Fibroblast of gingiva (primary cell): ENCODE measurements at places on chromosomes 2 and 18.
A peak's percentile ranks its signal among the peaks of the same experiment; 100 is the strongest.

DNA sequence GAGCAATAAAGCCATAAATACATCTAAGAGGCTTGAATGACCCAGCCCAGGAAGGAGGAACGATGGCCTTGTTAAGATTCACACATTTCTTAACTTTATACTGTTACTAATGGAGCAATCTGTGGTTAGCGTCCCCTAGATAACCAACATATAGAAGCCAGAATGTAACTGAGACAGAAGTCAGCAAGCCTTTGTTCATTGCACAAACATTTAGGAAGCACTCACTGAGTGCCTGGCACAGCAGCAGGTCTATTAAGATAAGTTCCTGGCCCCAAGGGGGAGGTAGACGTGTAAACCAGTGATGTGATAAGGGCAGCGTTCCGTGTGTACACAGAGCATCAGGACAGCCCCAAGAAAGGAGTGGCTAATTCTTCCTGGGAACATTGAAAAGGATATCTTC, 63.6 kb upstream of the ATL2 start:
- DNase-seq = no peak

GRCh38 chr2:200081236-200081635, 125.9 kb downstream of the MAIP1 start:
- DNase-seq = no peak

DNA sequence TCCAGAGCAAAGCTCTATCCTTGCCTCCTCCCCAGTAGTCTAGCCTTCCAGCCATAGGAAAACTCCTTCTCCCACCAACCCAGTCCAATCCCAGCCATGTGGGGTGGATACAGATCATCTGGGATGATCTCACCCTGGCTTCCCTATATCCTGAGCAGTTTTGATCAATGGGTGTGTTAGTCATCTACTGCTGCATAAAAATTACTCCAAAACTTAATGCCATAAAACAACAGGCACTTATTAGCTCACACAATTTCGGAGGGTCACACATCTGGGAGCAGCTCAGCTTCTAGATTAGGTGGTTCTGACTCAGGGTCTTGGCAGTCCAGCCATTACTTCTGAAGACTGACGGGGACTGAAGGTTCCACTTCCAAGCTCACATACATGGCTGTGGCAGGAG, 190.4 kb downstream of the SPP2 start:
- DNase-seq = no peak

- no peak for DNase-seq
Measured at GRCh38 chr18:64519201-64519600, 370.3 kb upstream of the LINC00305 start.

DNA sequence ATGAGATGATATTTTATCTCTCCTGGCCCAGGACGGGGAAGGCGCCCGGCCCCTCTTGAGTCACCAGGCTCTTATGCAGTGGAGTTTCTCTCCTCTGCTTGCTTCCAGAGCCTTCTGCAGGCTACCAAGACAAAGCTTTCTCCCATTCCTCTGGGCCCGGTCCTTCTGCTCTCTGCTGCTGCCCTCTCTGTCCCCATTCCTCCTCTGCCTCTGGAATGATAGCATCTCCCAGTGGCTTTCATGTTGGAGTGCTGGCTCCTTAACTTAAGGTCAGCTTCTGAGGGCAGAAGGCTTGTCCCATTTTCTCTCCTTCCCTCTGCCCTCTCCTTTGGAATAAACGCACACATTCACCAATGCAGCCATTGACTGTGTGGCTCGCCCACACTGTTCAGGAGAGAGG, 86.2 kb downstream of the SDC1 start:
- no peak for DNase-seq

DNA sequence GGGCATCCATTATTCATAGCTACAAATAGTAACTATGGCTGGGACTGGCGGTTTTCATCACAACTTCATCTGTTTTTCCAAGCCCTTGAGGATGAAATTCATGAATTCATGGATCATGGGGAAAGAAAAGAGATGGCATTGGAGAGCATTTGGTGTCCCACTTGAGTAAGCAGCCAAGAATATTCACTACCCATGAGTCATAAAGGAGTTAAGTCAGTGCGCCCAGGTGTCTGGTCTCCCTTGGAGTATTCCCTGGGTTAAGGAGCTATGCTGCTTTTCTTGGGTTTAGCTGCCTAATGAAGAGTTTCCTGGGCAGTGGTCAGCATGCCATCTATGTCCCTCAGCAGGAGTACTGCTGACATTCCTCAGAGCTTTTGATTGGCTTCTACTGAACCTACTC, 21.3 kb upstream of the LDAH start:
- DNase-seq = no peak

DNA sequence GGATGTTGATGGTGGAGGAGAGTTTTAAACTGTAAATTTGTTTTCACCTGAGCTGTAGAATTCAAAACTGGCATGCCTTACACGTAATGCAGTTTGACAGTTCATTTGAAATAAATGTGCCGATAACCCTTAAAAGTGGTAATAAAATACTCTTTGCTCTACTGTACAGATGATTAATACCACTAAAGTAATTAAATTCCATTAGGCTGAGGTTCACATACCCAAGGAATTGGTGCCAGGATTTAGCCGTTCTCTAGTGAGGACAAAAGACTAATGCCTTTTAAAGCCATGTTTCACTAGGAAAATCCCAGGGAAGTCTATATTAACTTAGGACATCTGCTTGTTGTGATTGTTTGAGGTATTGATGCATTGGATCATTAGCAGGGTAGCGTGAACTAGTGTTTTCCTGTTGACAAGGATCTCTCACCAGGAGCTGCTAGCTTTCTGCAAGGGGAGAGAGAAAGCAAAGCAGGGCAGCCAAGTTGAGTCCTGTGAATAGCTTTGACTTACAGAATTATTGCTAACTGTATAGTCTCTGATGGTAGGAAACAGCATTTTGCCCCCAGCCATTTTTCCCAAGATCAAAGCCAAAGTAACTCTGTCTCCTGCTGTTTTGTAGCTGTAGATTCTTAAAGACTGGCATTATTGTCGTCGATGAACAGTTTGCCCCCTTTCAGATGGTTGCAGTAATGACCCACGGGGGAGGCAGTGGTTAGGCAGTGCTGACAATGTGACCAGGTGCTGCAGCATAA, 280.9 kb upstream of the FANCL start:
- no peak for DNase-seq

DNA sequence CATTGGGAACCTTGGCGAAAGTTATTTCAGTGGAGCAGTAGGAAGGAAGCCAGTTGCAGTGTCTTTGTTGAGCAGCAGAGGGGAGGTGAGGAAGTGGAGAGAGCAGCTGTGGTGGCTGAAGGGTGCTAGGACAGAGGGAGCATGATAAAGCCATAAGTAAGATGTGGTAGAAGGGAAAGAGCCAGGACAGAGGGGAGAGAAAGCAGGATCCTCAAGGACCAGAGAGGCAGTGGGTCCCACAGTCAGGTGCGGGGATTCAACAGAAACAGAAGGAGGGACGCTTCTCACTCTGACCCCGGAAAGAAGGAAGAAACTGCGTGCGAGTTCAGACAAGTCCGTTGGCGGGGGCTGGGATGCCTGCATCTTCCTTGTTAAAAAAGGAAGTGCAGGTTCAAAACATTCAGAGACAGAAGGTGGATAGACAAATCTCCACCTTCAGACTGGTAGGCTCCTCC, at the start of gene CXCR2:
Gene CXCR2, plus strand, starts transcription at position 403 of the 455 bp plus-strand sequence. CDS start 8,774 bp downstream, outside the sequence.
- no peak for DNase-seq

DNA sequence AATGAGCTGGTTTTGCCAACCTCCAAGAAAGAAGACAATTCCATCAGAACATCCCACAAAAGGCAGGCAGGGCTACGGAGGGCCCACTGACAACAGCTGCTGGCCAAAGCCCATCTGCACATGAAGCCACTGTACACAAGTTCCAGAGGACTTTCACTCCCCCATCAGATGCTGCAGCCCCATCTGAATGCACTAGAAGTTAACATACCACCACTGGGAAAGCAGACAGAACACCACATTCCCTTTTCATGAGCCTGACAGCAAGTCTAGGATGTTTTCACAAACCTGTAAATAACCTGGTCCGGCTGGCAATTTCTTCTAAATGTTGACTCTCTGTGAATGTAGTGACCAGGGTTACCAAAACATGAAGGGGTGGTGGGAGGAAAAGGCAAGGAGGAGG, 41.5 kb downstream of the CCBE1 start:
- DNase-seq = no peak

DNA sequence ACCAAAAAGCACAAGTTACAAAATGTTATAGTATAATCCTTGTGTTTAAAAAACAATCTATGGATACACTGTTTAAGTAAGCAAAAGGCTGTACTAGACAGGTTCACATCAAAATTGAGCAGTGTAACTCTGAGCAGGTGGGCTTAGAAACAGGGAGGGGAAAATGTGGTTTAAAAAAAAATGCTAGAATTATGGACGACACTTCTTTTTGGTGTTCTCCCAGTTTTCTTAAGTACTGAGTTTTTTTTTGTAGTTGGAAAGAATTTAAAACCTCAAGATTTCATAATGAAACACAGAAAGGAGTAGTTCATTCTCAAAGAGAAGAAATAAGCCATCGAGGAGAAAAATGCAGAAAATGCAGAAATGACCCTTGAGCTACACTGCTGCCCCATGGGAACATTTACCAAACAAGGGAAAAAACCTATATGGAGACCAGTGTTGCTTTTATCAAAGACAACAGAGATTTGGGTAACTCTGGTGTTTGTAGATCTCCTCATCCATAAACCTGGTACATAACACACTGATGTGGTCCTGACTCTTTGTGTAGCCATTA, 100.7 kb downstream of the MYO5B start:
- DNase-seq = no peak

DNA sequence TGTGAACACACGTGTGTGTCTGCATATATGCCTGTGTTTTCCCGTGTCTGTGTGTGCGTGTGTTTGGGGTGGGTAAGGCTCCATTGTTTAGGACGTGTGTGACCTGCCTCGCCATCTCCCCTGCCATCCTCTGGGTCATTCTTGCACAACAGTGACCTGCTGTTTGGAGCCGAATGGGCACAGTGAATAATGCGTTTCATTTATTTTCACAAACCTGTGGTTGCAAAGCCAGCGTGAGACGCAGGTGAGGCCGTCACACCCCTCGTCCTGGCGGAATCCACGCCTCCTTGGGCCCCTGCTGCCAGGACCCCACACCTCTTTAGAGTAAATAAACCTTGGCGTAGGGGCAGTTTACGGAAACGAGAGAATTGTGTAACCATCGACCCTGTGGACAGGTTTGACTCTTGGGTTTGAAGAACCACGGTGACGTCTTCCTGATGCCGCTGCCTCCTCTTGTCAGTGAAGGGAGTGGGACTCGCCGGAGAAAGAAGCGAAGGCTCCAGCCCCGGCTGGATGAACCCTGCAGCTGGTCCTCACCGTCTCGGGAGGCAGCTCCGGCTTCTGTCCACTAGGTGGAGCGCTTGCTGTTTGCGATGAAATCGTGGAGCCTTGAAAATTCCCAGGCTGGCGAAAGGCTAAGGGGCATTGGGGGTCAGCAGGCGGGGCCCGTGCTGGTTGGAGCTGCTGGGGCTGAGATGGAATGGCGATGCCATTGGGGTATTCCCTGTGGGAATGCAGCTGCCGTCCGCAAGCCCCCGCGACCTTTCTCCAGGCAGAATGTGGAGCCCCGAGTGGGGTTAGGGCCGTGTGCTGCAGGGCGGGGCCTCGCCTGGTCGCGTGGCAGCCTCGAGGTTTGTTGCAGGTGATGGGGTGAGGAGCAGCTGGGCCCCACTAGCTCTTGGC, 81.1 kb downstream of the RTP5 start:
- DNase-seq = peak; percentile 52

GRCh38 chr18:66632756-66633155, 28.9 kb upstream of the CDH19 start:
- DNase-seq = no peak

- DNase-seq = peak; percentile 2
Measured at GRCh38 chr18:55925772-55926171, 337.8 kb upstream of the TCF4 start.

DNA sequence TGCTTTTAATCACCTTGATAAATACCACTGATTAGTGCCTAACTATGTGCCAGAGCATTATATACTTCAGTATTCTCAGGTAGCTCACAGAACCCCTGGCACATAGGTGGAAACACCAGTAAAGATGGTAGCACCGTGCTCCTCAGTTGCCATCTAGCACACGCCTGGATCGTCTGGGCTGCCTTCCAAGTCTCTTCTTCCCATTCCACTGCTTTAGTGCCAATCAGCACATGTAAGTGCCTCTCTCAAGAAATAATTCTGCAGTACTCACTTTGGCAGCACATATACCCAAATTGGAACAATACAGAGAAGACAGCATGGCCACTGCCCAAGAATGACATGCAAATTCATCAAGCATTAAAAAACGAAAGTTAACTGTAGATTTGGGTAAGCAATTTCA, 13.0 kb downstream of the POLR2D start:
- DNase-seq = no peak

GRCh38 chr2:164662868-164663631, 41.8 kb upstream of the GRB14 start:
- DNase-seq = no peak

GRCh38 chr2:160869411-160869810, 290.8 kb upstream of the TANK start:
- DNase-seq = peak; percentile 99

DNA sequence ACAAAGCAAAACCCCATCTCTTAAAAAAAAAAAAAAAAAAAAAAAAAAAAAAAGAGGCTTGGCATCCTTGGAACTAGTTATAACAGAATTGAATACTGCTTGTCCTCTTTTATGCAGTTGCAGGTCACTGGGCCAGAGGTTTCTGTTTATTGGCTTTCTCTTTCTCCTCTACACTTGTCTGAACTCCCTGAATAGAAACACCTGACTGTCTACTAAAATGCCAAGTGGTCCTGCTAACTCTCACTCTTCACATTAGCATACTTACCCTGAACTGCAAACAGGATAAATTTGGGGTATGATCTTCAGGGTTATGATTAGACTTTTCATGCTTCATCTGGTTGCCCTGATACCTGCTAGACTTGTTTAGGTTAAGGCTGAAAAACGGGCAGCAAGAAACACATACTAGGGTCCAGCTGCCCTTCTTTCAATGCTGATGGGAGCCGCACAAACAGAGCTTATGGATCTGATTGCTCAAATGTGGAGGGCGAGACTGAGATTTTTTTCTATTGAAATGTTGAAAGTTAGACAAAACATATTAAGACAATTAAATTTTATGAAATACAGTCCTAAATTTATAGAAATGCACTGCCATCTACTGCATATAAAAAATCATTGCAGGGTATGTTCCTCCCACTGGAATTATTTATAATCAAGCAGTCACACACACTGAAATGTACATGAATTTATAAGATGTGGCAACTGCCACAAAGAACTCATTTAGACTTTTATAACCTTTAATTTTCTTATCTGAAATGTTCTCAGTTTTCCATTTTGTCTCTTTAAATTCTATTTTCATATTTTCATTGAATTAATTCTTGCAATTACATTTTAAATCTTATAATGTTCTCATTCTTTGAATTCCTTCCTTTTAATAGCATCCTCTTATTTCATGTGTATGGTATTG, 40.8 kb downstream of the GTF3C3 start:
- peak; percentile 44 for DNase-seq

- DNase-seq = no peak
Measured at GRCh38 chr2:177909962-177910361, 162.6 kb downstream of the PDE11A start.

- no peak for DNase-seq
Measured at GRCh38 chr2:191252699-191253098, 7.5 kb downstream of the MYO1B start.

GRCh38 chr2:214075456-214075855, 335.4 kb upstream of the VWC2L start:
- DNase-seq = peak; percentile 73

DNA sequence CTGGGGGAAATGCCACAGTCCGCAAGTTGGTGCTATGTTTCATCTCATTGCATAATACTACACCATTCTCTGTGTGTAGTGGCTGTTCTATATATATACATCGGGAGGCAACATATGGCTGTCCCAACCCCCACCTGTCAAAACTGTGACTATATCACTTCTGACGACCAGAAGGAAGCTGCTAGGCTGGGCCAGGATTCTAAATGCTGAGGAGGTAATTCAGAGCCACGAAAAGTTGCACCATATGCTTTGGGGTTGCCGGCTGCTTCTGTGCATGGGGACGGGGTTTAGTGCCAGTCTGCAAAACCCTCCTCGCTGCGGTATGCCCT, 117.3 kb downstream of the MSH2 start:
- DNase-seq = no peak
